Suppressor macrophage treated with lipopolysaccharide for 4 hours (primary cell): ENCODE measurements at places on chromosomes 5 and 9.

DNA sequence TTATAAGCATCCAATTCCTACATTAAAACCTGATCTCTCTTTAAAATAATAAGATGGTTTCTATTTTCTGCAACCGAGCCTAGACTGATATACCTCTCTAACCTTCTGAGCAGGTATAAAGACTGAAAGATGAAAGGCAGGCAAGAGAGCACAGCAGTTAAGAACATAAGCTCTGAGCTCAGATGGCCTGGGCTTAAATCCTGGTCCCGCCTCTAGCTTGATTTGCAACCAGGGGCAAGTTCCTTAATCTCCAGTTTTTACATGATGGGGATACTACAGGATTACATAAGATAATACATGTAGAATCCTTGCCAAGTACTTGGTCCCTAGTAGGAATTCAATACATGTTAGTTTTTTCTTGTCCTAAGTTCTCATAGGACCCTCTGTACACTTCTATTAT is 33.9 kb downstream of the SLC24A2 start:
- DNase-seq: no peak

GRCh38 chr9:38263532-38263931 is 129.0 kb upstream of the ALDH1B1 start:
- peak; percentile 14 for DNase-seq

- peak; percentile 85 for DNase-seq
These were observed 47.4 kb downstream of the FNBP1 start for GRCh38 chr9:129995409-129996160.

- DNase-seq: no peak
These were observed 57.2 kb downstream of the MAPKAP1 start for GRCh38 chr9:125649826-125650225.

- DNase-seq: no peak
These were observed 335.3 kb downstream of the KDM4C start for GRCh38 chr9:7093040-7093439.
